Activated T-helper 1 cell treated with anti-CD3 and anti-CD28 coated beads, Interleukin-2, amount 50 U/mL, for 16 hours (primary cell): ENCODE measurements at places on chromosomes 7 and 10.
A peak's percentile ranks its signal among the peaks of the same experiment; 100 is the strongest.

- DNase-seq: no peak
These were observed 27.7 kb downstream of the FZD1 start for GRCh38 chr7:91291902-91292301.

GRCh38 chr7:136869991-136870865 is 1.8 kb downstream of the CHRM2 start:
- no peak for DNase-seq

DNA sequence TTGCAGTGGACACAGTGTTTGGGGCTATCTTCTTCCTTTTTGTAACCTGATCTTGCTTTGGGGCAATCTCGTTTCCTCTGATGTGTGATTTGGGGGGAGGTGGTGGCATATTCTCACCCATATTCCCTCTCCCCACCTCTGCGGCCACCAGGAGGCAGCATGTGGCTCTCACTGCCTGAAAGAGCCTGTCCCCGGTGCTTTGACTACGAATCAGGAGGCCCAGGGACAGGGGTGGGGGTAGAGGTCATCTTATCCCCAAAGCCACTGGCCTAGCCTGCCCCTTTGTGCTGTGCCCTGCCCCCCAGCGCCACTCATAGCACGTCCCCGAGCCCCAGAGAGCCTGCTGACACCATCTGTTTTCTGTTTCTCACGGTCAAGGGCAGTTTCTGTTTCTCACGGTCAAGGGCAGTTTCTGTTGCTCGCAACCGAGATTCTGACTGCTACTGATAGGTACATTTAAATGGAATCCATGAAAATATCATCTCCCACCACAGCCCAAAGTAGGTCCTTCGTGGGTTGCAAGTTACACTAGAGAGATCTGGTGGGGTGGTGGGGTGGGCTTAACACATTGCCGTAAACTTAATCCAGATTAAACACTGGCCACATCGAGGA is 28.2 kb downstream of the PHYH start:
- peak; percentile 10 for DNase-seq

DNA sequence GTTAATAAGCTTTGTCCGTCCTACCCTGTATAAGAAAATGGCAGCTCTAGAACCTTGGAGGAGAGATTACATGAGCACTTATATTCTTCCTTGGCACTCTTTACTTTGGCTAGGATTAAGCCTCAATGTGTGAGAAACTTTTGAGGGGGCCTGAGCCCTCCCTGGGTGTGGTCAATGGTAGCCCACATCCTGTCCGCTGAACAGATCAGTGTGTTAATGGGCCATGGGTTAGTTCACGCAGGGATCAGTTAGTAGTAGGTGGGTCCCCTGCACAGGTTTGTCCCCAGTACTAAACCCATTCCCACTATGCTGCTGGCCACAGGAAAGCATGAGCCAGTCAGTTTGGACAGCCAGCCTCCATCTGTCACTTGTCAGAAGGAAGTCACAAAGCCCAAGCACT is 20.2 kb upstream of the IKZF1 start:
- no peak for DNase-seq

- no peak for DNase-seq
These were observed 8.1 kb downstream of the STK17A start for GRCh38 chr7:43590862-43591557.

- DNase-seq: no peak
These were observed 11.6 kb downstream of the MLXIPL start for GRCh38 chr7:73612598-73613269.

- no peak for DNase-seq
These were observed 50.5 kb downstream of the TMEM209 start for GRCh38 chr7:130154501-130155317.

GRCh38 chr10:75772153-75772887 is 340.9 kb downstream of the LRMDA start:
- DNase-seq: no peak

- no peak for DNase-seq
These were observed 537.8 kb upstream of the AUTS2 start for GRCh38 chr7:69060516-69060915.

GRCh38 chr10:76297358-76297757 is 865.9 kb downstream of the LRMDA start:
- DNase-seq: no peak

GRCh38 chr10:50310560-50311174 is 59.4 kb upstream of the ASAH2 start:
- DNase-seq: no peak

- no peak for DNase-seq
These were observed 12.3 kb downstream of the ADARB2 start for GRCh38 chr10:1724921-1725488.

- DNase-seq: no peak
These were observed 24.1 kb upstream of the MAT1A start for GRCh38 chr10:80313523-80313922.

DNA sequence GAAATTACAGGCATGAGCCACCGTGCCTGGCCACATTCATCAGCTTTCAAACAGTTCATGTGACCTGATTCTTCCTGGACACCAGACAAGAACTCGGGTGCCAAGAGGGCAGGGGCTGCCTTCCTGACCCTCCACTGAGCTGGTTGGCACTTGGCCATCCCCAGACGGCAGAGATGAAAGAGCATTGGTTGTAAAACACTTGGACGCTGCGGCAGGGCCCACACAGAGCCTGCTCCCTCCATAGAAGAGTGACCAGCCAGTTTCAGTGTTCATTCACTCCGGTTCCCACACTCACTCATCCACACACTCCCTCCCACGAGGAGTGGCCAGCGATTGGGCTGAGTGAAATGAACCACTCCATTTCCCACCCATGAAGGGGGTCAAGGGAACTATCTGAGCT is 112.3 kb downstream of the ITGB8 start:
- no peak for DNase-seq

GRCh38 chr10:92003258-92003657 is 79.7 kb downstream of the BTAF1 start:
- DNase-seq: no peak

- no peak for DNase-seq
These were observed 9.3 kb upstream of the ZC3HAV1L start for GRCh38 chr7:139044813-139045794.

- DNase-seq: no peak
These were observed 111.0 kb downstream of the SVOPL start for GRCh38 chr7:138590154-138590553.

DNA sequence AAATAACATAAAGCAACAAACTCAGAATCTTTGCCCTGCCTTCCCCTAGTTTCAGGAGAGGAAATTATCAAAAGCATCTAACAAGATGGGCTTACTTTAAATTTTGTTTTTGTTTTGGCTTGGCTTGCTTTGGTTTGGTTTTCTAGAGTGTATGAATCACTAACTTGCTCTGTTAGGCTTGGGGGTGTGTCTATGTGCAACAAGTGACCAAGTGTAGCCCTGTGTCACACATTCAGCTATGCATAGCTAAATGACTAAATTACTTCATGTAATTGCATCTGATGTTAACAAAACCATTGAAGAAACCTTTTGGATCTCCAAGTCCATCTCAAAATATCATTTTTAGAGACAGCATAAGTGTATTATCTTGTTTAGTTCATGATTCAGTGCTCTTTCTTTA is 251.0 kb downstream of the TFEC start:
- DNase-seq: no peak

GRCh38 chr7:41881331-41882130 is 178.6 kb upstream of the INHBA start:
- DNase-seq: no peak

DNA sequence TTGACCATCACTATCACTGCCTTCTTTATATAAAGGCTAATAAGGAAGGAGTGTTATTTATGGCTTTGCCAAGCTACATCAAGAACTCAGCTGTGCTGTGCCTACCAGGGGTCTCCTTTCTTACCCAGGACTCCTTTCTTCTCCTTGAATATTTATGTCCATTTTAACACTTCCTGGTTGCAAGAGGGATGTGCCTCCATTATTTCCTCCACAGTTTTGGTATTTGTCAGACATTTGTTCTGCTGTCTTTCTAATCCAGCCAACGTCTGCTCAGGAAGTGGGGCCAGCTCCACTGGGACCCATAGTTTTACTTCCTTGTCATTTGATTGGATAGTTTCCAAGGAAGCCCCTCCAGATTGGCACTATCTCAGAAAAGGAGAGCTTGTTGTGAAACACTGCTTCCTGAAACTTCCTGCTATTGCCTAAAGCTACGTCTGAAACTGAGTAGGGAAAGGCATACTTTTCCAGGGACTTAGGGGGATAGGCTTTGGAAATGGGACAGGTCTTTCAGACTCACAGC is 6.6 kb upstream of the STRIP2 start:
- DNase-seq: no peak

GRCh38 chr7:50246551-50246950 is 58.0 kb upstream of the IKZF1 start:
- DNase-seq: no peak

DNA sequence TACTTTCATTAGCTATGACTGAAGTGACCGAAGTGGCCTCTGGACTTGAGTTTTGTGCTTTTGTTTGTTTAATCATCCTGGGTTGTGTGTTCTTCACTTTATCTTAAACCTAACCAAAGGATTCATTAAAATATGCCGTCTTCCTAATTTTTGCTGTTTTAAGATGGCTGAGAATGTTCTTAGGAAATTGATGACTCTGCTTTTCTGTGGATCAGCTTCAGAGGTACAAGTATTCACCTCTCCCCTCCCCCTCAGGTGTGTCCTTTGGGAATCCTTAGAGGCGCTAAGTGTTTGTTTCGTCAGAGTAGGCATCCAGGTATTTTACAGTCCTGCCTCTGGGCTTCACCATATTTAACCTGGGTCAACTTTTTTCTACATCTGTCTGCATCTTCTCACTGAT is 1.1 kb downstream of the CCDC126 start:
- DNase-seq: no peak

GRCh38 chr10:63068246-63068645 is 64.9 kb upstream of the NRBF2 start:
- no peak for DNase-seq

- no peak for DNase-seq
These were observed 96.9 kb downstream of the HIPK2 start for GRCh38 chr7:139680676-139681462.

GRCh38 chr7:24701261-24702235 is 55.7 kb downstream of the GSDME start:
- no peak for DNase-seq

- DNase-seq: no peak
These were observed 234.6 kb downstream of the ZMYND11 start for GRCh38 chr10:369684-370448.

DNA sequence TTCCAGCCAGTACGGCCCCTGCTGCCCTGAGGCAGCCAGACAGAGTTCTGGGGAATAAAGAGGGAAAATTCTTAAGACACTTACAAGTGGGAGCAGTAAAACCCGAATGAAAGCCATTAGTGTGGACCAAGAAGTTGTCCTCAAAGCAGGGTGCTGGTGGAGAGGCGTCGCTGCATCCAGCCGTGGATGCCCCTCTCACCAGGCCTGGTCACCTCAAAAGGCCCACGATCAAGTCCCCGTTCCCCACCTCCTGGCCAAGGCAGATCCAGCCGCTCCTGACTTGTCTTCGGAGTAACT is 656 bp downstream of the VSTM4 start:
- no peak for DNase-seq

DNA sequence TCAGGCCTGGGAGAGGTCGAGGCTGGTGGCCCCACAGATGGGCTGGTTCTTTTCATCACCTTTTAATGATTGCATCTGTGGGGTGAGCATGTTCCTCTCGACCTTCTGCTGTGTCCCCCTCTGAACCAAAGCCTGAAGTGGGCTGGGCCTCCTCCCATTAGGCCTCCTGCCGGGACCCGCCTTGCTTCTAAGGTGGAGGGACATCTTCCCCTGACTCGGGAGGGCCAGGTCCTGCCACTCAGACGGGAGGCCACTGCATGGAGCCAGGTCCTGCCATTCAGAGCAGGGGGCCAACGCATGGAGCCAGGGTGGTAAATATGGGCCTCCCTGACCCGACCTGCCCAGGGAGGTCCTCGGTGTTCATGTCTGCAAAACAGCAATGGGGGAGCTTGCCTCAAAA is 188.4 kb downstream of the EBF3 start:
- no peak for DNase-seq

GRCh38 chr10:101000127-101000914 is 713 bp downstream of the LZTS2 start:
- DNase-seq: no peak

DNA sequence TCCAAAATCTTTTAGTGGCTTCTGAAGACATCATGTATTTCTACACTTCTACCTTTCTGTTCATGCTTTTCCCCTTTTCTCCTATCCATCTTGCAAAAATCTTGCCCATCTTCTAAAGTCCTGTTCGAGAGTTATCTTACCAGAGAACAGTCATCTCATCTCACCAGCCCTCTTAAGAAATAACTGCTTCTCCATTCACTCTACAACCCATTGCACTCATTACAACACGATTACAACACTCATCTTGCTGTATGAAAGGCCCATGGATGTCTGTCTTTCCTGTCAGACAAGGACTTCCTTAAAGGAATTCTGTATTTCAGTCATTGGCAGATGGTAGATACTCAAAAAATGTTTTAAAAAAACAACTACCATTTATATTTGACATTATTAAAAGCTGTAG is 30.8 kb downstream of the ZNF438 start:
- no peak for DNase-seq

GRCh38 chr7:64774204-64774842 is 19.9 kb upstream of the ZNF138 start:
- DNase-seq: no peak

- DNase-seq: no peak
These were observed 42.5 kb downstream of the PPP1R3C start for GRCh38 chr10:91590142-91590903.

- DNase-seq: no peak
These were observed 55.4 kb downstream of the SLC37A3 start for GRCh38 chr7:140342727-140343514.

DNA sequence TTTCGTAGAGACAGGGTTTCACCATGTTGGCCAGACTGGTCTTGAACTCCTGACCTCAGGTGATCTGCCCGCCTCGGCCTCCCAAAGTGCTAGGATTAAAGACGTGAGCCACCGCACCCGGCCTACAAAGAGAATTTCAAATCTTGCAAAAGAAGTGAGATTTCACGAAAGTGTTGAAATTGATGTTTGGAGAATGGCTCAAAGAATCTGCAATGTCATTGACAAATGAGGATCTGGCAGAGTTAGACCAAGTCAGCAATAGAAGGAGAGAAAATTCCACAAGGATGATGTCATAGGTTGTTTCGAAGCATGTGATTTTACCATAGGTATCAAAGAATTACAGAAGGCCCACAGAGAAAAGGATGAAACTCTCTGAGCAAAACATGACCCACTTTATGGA is 71.7 kb downstream of the LYZL2 start:
- DNase-seq: no peak
